ENCODE measurements at places on chromosomes 7 and 10.

DNA sequence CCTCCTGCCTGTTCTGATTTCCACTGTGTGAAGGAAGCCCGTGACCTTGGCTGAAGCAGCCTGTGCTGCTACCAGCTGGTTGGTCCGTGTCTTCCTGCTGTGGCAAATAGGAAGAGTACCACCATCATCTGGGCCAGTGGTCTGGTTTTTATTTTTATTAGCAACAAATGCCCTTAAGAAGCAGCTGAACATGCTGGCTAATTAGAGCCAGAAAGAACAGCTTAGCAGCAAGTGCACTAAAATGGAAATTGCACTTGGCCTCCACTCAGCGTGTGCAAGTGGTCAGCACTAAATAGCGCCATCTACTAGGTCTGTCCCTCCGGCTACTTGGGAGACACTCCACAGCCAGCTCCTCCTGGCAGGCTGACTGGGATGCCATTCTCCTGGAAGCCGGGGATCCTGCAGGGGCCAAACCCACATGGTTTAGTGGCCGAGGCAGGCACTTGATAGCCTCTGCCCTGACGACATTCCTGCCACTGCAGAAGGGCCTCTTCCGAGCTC, 690.3 kb upstream of the FOXK1 start:
- DNase-seq, result no peak

GRCh38 chr7:117283371-117283770, 39.5 kb downstream of the WNT2 start:
- no peak for DNase-seq

- no peak for DNase-seq
Observed at GRCh38 chr10:127863231-127863825, 29.4 kb downstream of the CLRN3 start.

DNA sequence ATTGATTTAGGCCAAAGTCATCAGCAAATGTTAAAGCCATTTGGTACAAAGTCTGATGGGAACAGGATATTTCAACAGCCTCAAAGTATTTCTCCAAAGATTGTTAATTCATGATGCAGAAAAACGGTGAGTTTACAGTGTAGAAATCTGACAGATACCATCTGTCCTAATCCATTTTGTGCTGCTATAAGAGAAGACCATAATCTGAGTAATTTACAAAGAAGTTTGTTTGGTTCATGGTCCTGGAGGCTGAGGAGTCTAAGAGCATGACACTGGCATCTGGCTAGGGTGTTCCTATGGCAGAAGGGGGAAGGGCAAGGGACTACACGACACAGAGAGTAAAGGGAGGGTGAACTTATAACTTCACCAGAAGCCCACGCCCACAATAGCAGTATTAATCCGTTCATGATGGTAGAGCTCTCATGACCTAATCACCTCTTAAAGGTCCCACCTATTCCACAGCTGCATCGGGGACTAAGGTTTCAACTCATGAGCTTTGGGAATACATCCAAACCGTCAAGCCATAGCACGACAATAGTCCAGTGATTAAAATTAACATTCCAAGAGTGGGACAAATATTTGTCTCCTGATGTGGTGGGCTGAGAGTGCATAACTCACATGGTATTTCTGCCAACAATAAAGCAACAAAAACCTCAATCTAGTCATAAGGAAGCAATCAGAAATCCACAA, 298.6 kb upstream of the AKR1E2 start:
- no peak for DNase-seq

DNA sequence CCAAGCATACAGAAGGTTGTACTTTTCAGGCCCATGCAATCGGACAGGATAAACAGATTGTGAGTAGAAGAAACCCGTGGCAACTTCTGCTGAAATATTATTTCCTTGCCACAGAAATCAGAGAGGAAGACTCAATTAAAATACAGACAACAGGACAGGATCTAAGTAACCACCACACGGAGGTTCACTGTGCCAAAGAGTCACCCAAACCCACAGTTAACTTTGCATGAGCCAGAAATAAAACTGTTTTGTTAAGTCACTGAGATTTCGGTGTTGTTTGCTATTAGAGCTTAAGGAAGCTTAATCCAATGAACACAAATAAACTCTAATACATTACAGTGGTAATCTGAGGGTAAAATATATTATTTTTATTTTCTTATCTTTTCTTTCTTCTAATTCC, 14.0 kb downstream of the PNPLA8 start:
- peak; percentile 61 for DNase-seq

GRCh38 chr10:35743851-35744250, 101.8 kb upstream of the FZD8 start:
- no peak for DNase-seq

DNA sequence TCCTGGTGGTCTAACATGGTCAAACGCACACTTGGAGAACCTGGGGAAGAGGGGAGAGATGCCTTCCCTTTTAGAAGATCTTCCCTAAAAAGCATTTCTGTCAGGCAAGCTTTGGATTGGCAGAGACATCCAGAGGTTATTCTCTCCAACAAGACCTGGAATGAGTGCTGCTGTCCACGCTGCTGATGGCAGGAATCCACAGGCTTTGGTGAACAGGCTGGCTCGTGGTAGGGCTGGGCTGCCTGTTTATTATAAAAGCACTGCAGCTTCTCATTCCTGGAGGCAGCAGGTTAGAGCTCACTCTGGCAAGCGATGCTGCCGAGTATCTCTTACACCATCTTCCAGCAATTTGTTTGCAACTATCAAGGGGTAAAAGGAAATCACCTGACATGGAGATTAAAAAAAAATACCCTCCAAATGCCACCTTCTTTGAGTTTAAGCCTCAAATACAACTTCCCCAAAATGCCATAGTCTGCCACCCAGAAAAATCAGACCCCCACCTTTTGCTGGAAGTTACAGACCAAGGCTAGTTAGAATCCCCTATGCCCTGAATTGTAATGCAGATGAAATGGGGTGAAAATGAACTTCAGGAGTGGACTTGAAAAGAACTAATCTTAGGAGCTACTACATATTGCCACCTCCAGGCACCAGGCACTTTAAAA, 152.1 kb upstream of the KMT2E start:
- no peak for DNase-seq

DNA sequence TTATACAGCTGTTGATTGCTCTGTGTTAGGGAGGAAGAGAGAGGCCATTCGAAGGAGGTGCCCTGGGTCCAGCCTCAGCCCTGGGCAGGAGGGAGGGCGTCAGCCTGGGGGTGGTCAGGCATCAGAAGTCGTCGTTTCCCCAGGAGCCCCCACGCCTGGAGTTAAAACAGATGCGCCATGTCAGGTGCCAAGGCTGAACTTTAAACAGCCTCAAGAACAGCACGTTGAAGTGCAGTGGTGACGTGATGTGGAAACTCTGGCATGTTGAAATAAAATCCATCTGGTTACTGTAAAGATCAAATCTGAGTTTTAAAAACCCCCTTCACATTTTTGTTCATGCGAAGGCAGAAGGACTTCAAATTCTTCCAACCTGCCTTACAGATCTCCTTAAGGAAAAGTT, 128.4 kb upstream of the PPP2R2D start:
- no peak for DNase-seq

GRCh38 chr7:116569737-116570136, 44.9 kb downstream of the CAV1 start:
- DNase-seq, result no peak

Measured in NAMALWA (cell line).